ENCODE measurements at places on chromosomes 2 and 18.

DNA sequence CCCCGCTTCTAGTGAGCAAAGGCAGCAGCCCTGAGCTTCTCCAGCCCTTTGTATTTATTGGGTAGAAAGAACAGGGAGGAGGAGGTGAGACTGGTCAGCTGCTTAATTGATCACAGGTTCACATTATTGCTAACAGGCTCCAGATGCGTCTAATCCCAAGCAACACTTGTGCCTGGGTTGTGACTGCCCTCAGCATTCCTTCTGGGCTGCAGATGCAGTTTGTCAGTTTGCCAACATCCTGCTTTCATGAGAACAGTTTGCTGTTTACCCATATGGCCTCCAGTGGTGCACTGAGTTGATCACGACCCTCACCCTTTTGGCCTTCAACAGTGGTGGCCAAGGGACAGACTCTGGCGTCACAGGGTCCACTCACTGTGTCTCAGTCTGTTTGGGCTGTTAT is 159.5 kb upstream of the ZNF516 start:
- no peaks in the 10 kb centered on the region for H3K36me3 ChIP-seq
- H3K4me3 ChIP-seq = no peak overlapping the region
- H3K27me3 ChIP-seq = peaks cover 8% of the 10 kb centered on the region
- H3K27ac ChIP-seq = no peak overlapping the region

GRCh38 chr18:30150586-30151250 is 891.8 kb downstream of the DSC3 start:
- no peaks in the 10 kb centered on the region for H3K4me1 ChIP-seq
- no peak for DNase-seq
- no peak overlapping the region for H3K4me3 ChIP-seq

GRCh38 chr2:220460257-220460985 is 833.0 kb downstream of the SLC4A3 start:
- no peaks in the 10 kb centered on the region for H3K4me1 ChIP-seq
- no peak overlapping the region for H3K4me3 ChIP-seq
- no peak for DNase-seq
- H3K27ac ChIP-seq = no peak overlapping the region
- no peaks in the 10 kb centered on the region for H3K36me3 ChIP-seq

- H3K27me3 ChIP-seq = peaks cover 2% of the 10 kb centered on the region
- H3K4me1 ChIP-seq = peaks cover 21% of the 10 kb centered on the region
- no peaks in the 10 kb centered on the region for H3K36me3 ChIP-seq
- no peak for DNase-seq
- no peak overlapping the region for H3K4me3 ChIP-seq
Observed at GRCh38 chr18:26544451-26544850, 3.9 kb downstream of the KCTD1 start.

GRCh38 chr2:223548194-223548593 is 54.0 kb downstream of the SCG2 start:
- H3K36me3 ChIP-seq = no peaks in the 10 kb centered on the region
- H3K4me1 ChIP-seq = no peaks in the 10 kb centered on the region
- H3K27ac ChIP-seq = no peak overlapping the region

GRCh38 chr2:88615822-88616221 is 11.4 kb downstream of the EIF2AK3 start:
- no peak overlapping the region for H3K27ac ChIP-seq
- peaks cover 9% of the 10 kb centered on the region for H3K36me3 ChIP-seq
- no peak overlapping the region for H3K4me3 ChIP-seq
- peaks cover 12% of the 10 kb centered on the region for H3K4me1 ChIP-seq
- H3K27me3 ChIP-seq = no peaks in the 10 kb centered on the region
- no peak for DNase-seq

GRCh38 chr2:25129901-25130520 is 38.4 kb downstream of the POMC start:
- DNase-seq = no peak
- no peak overlapping the region for H3K27ac ChIP-seq
- peaks cover 14% of the 10 kb centered on the region for H3K4me1 ChIP-seq
- H3K36me3 ChIP-seq = no peaks in the 10 kb centered on the region
- peaks cover 30% of the 10 kb centered on the region for H3K27me3 ChIP-seq
- H3K4me3 ChIP-seq = no peak overlapping the region

Measured in natural killer cell (primary cell).